NCI-H1694 treated with DMSO at 0.1 percent for 48 hours (cell line): ENCODE measurements at places on chromosomes 5 and 9.

- peak; percentile 9 for DNase-seq
Measured at GRCh38 chr5:8184455-8185063, 315.6 kb downstream of the MTRR start.

- DNase-seq = no peak
Measured at GRCh38 chr9:11135851-11136250, 523.0 kb upstream of the PTPRD start.

- no peak for DNase-seq
Measured at GRCh38 chr9:1055166-1055565, 5.0 kb downstream of the DMRT2 start.

DNA sequence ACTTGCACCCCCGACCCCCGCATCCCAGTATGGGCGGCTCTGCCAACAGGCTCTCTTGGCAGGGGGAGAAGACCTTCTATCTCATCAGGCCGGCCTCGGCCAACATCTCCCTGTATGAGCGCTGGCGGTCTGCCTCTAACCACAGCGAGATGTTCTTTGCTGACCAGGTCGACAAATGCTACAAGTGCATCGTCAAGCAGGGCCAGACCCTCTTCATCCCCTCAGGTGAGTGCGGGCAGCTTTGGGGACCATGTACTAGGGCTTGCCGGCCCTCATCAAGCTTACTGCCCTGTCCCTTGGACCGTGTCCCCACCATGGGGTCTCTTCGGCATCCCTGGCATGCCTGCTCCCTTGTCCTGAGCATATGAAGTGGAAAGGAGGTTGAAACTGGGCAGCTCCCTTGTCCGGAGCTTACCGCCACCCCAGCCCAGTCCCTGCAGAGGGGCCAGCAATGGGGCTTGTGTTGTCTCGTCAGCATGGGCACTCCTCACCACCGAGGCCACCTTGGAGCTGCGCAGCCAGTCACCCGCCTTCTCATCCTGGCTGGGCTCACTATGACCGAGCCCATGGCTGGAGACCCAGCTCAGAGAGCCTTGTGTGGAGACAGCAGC lies 78.1 kb downstream of the PHF2 start:
- DNase-seq = no peak

DNA sequence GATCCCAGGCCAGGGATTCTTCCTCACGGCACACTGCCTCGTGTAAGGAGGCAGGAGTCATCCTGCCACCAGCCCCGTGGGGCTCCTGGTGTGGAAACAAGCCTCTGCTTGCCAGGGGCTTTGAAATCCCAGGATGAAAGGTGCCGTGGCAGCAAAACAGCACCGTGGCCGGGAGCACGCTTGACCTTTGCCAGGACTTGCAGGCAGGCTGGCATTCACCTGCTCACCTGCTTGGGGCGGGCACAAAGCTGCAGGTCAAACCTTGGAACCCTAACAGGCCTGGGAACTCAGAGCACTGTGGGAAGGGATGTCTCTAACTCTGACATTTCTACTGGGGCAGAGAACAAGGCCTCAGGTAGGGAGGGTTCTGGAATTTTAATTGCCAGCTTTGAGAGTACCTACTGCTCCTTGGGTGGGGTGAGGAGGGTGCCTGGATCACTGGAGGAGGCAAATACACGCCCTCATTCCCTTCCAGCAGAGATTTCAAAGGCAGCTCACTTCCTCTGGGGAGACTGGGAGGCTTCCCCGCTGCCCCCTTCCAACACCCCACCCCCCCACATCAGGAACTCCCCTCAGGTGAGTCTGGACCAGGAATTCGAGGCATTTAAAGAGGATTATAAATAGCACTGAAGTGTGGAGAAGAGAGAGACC lies 45.6 kb upstream of the STXBP1 start:
- no peak for DNase-seq

GRCh38 chr5:129569295-129569694 lies 109.2 kb downstream of the ADAMTS19 start:
- no peak for DNase-seq

GRCh38 chr9:124873664-124874063 lies 11.7 kb downstream of the ARPC5L start:
- DNase-seq = no peak

DNA sequence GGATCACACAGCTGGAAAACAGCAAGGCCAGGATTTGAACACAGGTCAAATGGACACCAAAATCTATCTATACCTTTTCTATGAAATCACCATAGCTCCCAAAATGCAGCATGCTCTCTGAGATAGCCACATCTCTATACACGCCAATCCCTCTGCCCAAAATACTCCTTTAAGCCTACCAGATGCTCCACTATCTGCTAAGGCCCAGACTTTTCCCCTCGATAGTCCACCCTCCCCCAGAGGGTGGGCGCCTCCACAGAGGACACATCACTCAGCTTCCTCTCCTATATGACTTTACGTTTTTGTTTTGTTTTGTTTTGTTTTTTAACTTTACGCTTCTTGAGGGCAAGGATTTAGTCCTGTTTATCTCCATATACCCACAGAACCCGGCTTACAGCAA lies 46.8 kb downstream of the MTMR12 start:
- no peak for DNase-seq

GRCh38 chr5:98570661-98571191 lies 202.7 kb upstream of the RGMB start:
- no peak for DNase-seq
